ENCODE measurements at places on chromosomes 4 and X.
A peak's percentile ranks its signal among the peaks of the same experiment; 100 is the strongest.

GRCh38 chr4:1167244-1167949, 5.0 kb downstream of the SPON2 start:
- peak; percentile 69 for DNase-seq

DNA sequence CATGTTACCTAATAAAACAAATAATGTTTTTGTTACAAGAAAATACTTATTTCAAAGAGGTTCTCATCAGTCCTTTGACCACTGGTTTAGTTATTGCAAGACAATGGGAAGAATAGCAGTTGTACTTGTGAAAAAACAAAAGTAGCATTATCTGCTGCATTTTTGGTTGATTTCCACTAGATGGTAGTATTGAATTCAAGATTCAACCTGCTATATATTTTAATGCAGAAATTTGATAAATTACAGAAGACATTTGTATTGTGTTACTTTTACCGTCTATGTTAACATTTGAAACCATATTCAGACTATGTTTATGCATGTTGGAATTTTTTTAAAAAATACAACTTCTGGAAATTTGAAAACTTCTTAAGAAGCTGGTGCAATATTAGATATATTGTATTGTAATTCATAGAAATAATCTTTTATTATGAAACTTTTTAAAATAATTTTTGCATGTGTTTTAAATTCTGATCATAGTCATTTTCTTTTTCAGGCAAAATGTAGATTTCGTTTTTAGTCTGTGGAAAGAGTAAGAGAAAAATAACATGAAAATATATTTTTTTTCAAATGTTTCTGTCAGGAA, 56.4 kb downstream of the SPCS3 start:
- no peak for DNase-seq

- DNase-seq: no peak
Measured at GRCh38 chr4:18815779-18816173, 794.2 kb upstream of the LCORL start.

GRCh38 chrX:70979136-70979762, 48.4 kb upstream of the SLC7A3 start:
- no peak for DNase-seq

DNA sequence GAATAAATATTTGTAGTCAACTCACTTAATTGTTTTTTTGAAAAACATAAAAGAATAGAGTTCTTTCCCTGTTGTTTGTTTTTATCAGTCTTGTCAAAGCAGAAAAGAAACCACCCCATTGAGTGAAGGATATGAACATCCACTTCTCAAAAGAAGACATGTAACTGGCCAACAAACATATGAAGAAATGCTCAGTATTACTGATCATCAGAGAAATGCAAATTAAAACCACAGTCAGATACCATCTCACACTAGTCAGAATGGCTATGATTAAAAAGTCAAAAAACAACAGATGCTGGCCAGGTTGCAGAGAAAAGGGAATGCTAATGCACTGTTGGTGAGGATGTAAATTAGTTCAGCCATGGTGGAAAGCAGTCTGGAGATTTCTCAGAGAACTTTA, 326.1 kb upstream of the EMCN start:
- DNase-seq: no peak

- DNase-seq: no peak
Measured at GRCh38 chr4:153453402-153453801, 12.8 kb upstream of the TMEM131L start.

DNA sequence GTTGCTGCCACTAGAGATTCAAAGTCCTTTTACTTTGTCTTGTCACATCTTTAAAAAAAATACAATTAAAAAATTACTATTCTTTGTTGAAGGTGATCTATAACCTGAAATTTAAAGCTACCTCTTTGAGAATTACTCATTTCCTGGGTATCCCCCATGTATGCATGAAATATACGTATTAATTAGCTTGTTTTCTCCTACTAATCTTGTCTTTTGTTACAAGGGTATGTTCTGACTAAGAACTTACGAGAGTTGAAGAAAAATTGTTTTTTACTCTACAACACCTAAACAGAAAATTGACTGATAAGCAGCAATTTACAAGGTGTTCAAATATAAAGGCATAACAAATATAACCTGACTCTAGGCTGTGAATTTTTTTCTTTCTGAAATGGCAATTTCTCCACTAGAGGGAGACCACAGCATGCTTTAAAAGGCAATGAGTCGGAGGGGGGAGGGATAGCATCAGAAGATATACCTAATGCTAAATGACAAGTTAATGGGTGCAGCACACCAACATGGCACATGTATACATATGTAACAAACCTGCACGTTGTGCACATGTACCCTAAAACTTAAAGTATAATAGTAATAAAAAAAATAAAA, 249.6 kb downstream of the OPHN1 start:
- no peak for DNase-seq

DNA sequence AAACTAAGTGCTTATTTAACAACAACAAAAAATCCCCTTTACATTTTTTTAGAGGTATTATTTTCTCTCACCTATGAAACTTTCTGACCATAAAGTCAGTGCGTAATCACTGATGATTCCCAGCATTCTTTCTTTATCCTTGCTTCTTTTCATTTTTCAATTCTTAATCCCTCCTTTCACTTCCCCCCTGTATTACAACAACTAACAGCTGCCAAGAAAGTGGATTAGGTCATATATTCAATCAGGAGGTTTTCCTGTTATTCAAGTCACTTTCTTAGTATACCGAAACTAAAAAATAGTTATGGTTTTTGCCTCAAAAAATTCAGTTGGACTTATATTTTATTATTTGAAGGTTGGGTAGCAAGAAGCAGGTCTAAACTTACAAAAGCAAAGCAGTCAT, 2.1 kb upstream of the STAP1 start:
- no peak for DNase-seq

DNA sequence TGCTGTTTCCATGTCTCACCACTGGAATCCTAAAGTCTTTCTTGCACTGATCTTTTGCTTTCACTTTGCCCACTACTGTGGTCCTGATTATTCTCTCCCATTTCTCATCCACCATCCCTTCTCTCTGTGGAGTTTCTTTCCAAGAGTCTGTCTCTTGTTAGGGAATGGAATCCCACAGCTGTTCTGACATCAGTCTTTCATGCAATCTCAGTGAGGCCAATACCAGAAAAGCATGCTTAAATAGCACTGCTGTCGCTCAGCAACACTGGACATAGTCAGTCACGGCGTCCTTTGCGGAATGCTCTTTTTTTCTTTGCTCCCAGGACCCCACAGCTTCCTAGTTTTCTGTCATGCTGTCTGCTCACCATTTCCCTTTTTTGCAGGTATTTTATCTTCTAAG, 20.1 kb downstream of the SLITRK4 start:
- DNase-seq: no peak

GRCh38 chr4:8703401-8703696, 110.8 kb downstream of the CPZ start:
- DNase-seq: no peak

DNA sequence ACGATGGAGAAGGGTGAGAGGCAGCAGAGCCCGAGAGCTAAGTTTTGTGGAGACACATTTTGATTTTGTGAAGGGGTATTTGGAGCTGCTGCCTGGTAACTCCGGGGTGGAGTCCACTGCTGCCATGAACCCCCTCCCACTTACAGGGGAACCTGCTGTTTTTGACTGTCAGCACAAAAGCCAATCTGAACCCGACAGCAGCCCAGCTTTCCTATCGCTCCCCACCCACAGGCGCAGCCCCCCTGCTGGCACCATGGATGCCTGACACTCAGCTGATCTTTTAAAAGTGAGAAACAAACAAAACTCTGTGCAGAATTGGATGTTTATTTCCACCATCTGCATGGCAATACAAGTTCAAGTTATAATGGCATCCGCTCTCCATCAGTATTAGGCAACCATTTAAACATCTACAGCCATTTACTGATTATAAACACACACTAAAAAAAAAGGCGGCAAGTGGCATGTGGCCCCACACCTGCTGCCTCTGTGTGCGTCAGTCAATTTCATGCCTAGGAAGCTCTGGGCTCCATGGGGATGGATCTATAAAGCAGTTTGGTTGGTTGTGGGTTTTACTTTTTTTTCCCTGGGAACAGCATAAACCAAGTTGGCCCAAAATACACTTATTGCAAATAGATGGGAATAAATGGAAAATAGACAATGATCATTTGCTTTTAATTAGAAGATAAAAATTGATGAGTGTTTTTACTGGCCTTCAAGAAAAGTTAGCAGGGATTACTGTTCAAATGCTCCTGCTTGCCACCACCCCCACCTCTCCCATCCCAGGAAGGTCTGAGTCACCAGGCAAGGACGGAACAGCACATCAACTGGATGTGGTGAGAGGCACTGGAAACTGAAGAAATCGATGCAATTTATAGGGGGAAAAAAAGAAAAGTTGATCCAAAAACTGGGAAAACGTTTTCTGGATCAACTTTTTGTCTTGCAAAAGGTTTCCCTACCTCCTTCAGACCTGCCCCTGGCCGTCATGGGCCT, 46.0 kb downstream of the SEPSECS start:
- DNase-seq: no peak

DNA sequence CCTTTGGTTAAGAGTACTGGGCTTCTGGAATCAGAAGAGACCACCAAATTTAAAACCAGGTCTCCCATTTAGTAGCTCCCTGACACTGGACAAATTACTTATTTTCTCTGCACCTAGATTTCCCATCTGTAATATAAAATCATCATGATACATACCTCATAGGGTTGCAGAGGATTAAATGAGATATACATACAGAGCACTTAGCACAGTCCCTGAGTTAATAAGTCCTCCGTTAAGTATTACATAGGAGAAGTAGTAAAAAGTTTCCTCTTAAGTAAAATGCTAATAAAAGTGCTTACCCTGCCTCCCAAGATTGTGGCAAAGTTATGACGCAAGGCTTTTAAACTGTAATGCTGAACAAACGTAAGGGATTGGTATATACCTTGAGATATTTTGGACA, 539 bp upstream of the CHIC1 start:
- DNase-seq: no peak

GRCh38 chrX:12709047-12709446, 82.2 kb upstream of the PRPS2 start:
- no peak for DNase-seq

DNA sequence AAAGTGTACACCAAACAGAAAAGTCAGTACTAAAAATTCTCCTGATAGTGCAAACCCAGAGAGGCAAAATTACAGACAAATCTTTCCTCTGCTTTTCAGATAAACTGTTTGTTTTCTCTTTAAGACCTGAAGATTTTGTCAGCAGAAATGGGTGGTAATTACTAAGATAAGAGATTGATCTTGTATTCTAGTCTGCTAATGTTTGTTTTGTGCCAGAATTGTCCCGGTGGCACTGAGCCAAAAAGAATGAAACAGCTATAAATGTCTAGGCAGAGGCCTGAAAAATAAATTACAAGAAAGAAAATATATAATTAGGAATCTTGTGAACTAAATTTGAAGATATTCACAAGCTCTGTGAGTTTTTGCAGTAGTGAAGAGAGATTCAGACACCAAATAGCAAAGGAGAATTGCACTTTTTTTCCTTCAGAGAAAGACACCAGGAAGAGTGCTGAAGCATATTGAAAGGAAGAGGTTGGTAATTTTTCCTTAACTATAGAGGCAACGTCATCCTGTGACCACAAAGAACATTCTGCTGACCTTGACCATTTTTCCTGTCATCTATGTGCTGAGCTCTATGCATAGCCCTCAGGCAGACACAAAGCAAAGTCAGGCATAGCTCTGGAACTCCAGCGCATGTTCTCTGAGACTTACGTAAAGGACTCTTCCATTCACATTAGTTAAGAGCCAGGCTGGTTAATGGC, 314.5 kb upstream of the RASGEF1B start:
- no peak for DNase-seq

GRCh38 chr4:67030636-67031035, 514.7 kb downstream of the CENPC start:
- no peak for DNase-seq

DNA sequence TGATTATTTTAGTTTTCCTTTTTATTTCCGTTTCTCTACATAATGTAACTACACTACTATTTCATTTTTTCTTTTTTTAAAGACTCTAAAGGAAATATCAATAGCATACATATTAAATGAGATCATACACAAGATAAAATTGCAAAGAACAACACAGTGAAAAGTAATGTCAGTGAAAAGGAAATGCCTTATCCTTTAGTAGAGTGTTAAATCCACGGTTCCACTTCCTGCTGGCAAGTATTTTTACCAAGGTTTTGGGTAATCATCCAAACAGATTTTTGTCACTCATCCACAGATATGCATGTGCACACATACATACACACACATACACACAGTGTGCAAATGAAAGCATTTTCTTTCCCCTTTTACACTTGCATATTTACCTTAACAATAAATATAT, 548.9 kb downstream of the PPP4R3C start:
- DNase-seq: no peak

- DNase-seq: no peak
Measured at GRCh38 chrX:105136786-105137185, 83.7 kb downstream of the TEX13A start.

- DNase-seq: no peak
Measured at GRCh38 chrX:21735038-21735767, 22.7 kb downstream of the SMPX start.

DNA sequence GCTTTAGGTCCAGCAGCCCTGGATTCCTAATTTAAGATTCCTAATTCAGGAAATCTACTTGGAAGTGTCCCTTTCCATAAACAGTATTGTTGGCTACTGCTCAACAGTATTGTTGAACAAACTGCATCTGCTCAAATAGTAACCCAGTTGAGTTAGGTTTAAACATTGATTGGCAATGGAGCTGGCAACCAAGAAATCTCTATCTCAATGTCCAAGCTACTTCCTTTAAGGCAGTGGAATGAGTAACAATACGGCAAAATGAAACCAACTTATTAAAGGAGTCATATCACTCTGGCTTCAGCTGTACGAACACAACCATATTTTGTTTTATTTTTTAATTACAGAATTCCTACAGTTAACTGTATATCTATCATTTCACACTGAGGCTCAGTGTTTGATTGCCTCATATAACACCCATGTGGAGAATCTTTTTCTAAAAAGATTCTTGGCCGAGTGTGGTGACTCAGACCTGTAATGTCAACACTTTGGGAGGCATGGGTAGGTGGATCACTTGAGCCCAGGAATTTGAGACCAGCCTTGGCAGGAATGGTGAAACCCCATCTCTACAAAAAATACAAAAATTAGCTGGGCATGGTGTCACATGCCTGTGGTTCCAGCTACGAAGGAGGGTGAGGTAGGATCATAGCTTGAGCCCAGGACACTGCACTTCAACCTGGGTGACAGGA, 71.7 kb upstream of the IL13RA1 start:
- DNase-seq: no peak
